ENCODE measurements at places on chromosomes 2 and 18.

DNA sequence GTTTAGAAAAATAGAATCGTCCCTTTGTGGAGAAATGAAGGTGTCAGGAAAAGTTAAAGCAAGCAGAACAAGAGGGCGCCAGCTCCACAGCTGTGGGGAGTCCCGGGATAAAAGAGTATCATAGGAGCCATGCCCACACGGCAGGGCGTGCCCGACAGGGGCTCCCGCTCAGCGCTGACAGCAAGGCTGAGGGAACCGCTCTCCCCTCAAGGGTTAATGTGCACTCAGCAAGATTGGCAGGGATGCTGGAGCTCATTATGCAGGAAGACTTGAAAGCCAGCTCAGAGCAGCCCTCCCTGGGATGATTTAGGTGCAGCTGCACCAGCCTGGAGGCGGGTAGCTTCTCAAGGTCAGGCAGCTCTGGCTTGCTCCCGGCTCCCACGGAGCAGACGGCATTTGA is 500.2 kb downstream of the EIPR1 start:
- no peak for DNase-seq

DNA sequence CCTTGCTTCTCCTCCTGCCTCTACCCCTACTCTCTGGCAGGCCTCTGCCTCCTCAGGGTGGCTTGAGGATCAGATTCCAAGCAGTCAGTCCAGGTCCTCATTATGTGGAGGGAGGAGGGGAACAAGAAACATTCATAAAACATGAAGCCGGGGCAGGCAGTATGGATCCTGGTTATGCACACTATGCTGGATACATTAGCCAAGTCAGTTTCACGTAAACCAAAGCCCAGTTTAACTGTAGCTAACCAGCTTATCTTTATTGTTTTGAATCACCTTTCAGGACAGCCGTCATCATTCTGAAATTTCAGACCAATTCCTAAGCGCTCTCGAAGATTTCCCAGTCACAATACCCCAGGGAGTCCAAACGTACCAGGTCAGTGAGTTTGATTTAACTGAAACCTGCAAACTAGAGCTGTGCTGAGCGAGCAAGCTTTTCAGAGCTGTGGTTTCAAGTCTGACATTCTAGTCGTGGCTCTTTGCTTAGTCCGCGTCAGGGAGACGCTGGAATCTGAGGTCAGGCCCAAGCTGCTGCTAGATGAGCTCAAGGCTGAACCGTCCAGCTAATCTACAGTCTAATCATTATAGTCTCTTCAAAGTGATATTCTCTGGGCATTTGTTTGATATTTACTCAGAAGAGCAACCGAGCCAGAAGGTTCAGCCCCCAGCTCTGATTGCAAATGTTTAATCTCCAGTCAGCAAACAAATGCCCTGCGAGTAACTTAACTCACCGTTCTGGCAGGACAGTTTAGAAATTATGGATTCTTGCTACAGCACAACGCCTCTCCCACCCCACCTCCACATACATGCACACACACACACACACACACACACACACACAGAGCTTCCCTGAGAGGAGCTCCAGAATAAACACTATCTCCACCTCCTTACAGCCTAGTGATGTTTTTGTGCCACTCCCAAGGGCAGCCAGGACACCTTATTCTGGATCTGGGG is 63.8 kb upstream of the BZW1 start:
- DNase-seq, result no peak

DNA sequence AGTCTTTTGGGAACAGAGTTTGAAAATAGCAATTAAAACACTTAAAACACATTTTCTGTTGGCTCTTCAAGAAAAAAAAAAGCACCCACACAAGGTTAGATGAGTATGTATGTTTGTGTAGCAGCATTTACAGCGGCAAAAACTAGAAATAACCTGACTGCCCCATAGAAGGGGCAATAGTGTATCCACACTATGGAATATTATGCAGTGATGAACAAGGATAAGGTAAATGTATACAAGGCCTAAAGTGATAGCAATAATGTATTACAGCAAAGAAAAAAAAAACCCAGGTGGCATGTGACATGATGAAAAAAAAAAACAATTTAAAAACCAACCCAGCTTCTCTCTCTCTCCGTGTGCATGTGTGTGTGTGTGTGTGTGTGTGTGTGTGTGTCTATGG is 34.8 kb downstream of the POLR1A start:
- no peak for DNase-seq

GRCh38 chr2:177245010-177245422 is 19.5 kb downstream of the NFE2L2 start:
- DNase-seq, result no peak

GRCh38 chr2:172101821-172102390 is 794 bp downstream of the DLX2 start:
- no peak for DNase-seq

- DNase-seq, result no peak
Observed at GRCh38 chr2:64750001-64750816, 96.5 kb upstream of the SERTAD2 start.
